ENCODE measurements at places on chromosomes 4 and X. TPM values are rescaled to one million over a fixed set of nuclear protein-coding genes. Genes with fewer than 3 reads are reported as not detected.

DNA sequence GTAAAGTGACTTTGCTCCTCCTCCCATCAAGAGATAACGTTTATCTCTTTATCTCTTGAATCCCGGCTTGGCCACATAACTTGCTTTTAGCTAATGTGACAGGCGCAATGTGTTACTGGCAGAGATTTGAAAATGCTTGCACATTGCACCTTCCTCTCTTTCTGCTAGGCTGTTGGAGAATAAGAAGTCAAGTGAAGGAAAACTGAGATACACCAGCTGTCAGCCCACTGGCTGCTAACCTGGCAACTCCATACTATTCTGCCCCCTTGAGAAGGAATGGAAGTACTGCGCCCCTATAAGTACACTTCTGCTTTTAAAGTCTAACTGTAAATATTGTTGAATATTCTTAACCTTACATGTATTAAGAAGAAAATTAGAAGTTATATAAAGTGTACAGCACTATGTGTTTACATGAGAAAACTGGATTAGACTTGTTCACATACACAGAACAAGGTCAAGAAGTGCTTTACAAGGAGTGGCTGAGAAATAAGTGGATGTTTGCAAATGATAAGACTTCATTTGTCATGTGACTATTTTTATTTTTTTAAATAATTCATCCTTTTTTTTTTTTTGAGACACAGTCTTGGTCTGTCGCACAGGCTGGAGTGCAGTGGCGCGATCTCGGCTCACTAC lies 424.5 kb upstream of the CTSO start:
- DNase-seq = no peak

GRCh38 chr4:53788621-53789020 lies 197.3 kb upstream of the LNX1 start:
- no peak for DNase-seq

The GYPB gene
- not detected for total RNA-seq

DNA sequence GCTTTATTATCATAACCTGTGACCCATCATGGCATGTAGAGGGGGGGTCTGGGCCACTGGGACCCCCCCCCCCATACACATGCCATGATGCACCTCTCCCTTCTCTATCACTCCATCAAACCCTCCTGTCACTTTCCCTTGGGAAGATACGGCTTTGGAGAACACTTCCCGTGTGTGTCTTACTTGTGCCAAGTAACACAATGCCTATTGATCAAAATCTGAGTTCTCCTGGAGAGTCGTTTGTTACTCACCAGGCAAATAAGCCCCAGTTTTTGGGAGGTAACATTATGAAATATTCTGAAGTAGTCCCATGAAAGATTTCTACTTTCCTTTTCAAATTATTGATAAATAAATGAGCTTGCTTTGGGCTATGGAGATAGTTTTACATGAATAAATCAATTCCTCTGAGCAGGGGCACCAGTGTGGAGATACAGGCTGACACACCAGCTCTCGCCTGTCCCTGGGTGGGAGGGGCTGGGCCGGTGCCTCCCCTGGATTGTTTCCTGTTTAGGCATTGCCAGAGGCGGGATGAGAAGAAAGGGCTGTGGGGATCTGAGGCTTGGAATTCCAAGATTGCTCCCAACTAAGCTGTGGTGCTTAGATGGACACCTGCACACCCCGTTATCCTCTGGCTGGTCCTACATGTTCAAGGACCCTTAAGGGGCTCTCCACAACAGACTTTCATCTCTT lies 63.2 kb upstream of the WWC2 start:
- DNase-seq = no peak

GRCh38 chr4:98508829-98509598 lies 149.4 kb downstream of the TSPAN5 start:
- no peak for DNase-seq

DNA sequence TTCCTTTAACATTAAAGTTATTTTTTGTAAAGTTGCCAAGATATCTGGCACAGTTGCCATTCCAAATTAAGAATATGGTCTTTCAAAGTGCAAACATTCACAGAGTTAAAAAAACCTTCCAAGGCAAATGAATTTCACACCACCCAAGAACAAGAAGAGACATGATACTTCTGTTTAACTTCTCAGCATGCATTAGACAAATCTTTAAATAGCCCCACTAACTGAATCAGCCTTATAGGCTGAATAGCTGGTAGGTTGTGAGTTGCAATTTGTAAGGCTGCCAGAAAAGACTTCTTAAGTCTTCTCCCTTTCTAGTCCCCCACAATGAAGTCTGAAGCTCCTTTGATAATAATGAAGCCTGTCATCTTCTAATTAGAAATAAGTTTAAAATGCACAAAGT lies 95.6 kb downstream of the MAPK10 start:
- no peak for DNase-seq

The GABRE gene
- total RNA-seq = 24.5 TPM

The RBMXL3 gene
- total RNA-seq = not detected

- DNase-seq = no peak
Measured at GRCh38 chr4:6474053-6474568, 1.7 kb upstream of the PPP2R2C start.

The FAM9C gene
- not detected for total RNA-seq

DNA sequence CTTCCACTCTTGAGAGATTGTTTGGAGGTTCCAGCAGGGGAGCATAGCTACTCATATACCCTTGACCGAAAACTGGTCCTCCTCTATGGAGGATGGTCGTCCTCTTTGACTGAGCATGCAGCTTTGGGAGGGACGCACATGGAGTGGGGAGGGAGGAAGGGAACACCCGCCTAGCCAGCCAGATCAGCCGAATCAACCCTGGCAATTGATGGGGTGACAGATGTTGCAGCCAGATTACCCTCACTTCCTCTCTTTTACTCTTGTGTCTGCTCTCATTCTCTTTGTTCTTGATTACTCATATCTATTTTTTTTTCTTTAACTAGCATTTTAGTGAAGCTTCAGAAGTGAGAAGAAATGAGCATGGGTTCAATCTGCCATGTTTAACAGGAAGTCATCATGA lies 19.6 kb downstream of the MGST2 start:
- DNase-seq = no peak

- no peak for DNase-seq
Measured at GRCh38 chr4:147809211-147809610, 77.3 kb downstream of the ARHGAP10 start.

The ADGRG4 gene
- not detected for total RNA-seq

The CYTL1 gene
- total RNA-seq = not detected

- no peak for DNase-seq
Measured at GRCh38 chr4:182881914-182882313, 35.3 kb downstream of the DCTD start.

The SOX3 gene
- total RNA-seq = not detected

- no peak for DNase-seq
Measured at GRCh38 chr4:17367201-17367600, 144.7 kb downstream of the QDPR start.

The CFP gene
- 0.53 TPM for total RNA-seq

The MAGEA2 gene
- 18.7 TPM for total RNA-seq

Data from PC-9 (cell line).